Activated CD4-positive, alpha-beta T cell treated with anti-CD3 and anti-CD28 coated beads for 4 hours (primary cell): ENCODE measurements at places on chromosomes 6 and 20.

- DNase-seq = no peak
Measured at GRCh38 chr6:128929869-128930268, 46.9 kb downstream of the LAMA2 start.

DNA sequence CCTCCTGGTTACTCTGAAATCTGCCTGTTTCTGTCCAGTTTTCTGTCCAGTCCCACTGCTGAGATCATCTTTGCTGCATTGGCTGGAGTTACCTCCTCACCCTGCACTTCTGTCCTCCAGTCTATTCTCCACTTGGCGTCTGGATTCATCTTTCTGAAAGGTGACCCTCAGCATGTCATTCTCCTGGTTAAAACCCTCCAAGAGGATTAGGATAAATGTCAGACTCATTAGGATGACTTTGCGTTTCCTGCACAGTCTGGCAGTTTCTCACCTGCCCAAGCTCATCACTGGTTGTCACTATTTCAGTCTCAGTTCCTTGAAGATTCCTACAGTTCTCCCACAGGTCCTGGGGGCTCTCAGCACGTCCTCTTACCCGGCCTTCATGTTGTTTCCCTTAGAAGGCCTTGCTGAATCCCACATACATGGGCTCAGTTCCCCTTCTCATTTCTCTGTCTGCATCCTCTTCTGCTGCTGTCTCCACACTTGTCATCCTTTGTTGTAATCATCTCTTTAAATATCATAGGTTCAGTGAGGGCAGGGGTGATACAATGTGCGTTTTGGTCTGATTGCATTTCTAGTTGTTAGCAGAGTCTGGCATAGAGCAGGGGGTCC, 374.8 kb downstream of the QKI start:
- DNase-seq = no peak

DNA sequence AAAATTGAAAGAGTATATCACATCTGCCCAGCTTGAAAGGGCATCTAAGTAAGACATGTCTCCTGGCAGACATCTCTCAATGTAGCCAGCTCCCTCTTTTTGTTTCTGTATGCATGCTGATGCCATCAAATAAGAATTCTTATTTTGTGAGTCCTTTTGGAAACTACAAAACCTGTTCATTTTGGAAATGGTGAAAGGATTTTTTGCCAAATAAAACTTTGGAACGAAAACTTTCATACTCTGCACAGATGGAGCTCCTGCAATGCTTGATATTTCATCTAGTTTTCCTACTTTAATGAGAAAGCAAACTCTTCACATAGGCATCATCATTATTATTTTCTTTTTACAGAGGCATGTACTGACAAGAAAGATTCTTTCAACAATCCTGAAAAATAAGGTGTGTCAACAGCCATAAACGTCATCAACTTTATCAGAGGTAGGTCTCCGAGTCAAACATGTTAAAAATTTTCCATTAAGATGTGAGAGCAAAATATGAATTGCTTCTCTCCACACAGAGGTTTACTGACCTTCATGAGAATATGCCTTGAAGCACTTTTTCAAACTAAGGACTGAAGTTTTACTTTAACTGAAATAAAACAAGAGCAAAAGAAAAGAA, 26.2 kb upstream of the CMTR1 start:
- DNase-seq = no peak

DNA sequence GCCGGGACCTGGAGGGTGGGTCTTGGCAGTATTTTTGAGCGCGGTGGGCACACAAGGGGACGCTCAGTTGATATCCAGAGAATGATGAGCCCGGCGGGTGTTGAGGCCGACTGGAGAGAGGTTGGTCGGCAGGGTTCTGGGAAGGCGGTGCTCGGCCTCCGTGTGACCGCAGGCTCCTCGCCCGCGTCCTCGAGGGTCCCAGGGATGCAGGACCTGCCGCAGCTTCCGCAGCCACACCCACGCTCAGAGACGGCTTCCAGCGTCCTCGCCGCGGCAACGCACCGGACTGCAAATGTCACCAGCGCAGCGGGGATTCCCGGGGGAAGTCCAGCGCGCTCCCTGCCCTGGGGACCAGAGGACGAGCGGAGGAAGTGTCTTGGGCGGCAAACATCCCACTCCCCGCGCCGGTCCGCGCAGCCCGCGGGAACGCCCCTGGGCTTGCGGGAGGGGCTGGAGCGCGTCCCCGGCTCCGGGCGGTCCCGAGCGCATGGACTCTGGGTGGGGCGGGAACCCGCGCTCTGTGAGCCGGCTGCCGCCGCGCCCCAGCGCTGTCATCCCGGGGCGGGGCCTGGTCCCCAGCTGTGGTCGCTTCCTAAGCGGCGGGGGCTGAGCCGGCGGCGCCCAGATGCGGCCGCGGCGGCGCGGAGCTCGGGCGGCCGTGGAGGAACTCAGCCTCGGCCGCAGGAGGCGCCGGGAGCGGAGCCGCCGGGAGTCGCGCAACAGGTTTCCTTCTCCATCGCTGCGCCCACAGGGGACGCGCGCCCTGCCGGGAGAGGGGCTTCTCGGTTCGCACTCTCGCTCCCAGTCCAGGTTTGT, at the start of gene STX11:
TSS of gene STX11 (plus strand) at position 624 of the 816 bp plus-strand sequence. CDS start 36,111 bp downstream, outside the sequence.
- peak; percentile 73 for DNase-seq

- no peak for DNase-seq
Measured at GRCh38 chr6:156175971-156176421, 601.2 kb upstream of the ARID1B start.

- no peak for DNase-seq
Measured at GRCh38 chr20:37242503-37242902, 19.1 kb downstream of the GHRH start.

DNA sequence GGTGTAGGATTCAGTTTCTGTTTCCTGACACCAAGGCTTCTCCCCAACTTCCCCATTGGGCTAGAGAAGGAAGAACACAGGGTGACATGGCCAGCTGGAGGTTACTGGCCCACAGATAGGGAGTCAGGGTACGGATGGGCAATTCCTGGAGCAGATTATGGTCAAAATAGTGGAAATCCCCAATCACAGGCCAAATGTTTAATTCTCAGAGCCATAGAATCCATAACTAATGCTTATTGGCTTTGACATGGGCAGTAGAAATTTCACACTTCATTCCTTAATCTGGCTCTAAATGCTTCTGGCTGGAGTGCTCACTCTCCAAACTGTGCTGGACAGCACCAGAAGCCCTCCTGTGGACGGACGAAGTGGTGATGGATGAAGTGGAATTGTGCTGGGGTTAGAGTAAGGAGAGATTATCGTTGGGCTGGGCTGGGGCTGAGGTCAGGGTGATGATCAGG, 887 bp downstream of the SIGLEC1 start:
- DNase-seq = no peak

GRCh38 chr6:154508573-154509375, 1.7 kb downstream of the CNKSR3 start:
- DNase-seq = no peak

DNA sequence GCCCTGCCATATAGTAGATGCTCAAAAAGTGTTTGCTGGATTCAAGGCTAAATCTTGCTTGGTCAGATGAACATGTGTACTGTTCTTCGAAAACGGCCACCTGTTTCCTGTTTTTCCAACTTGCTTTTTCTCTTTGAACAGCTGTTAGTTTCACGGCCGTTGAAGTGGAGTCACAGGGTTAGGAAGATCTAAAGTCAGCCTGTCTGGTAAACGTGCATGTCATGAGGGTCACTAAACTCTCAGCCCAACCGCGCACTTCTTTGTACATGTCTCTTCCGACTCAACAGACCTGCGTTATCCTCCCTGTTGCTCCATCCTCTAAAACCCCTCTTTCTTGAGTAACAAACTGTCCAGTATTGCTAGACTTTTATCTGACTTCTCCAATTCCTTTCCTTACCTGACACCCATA, 93.2 kb upstream of the MAN1A1 start:
- DNase-seq = no peak

GRCh38 chr6:1739220-1739619, 129.5 kb downstream of the FOXC1 start:
- no peak for DNase-seq

GRCh38 chr6:33029328-33030184, 20.2 kb upstream of the HLA-DOA start:
- DNase-seq = no peak

- DNase-seq = no peak
Measured at GRCh38 chr6:111260570-111261298, 173.4 kb downstream of the SLC16A10 start.

- peak; percentile 61 for DNase-seq
Measured at GRCh38 chr6:32153564-32154513, at the start of gene PPT2. TSS of gene PPT2 (plus strand) at chr6:32154141. CDS start at chr6:32154595, 454 bp downstream.

DNA sequence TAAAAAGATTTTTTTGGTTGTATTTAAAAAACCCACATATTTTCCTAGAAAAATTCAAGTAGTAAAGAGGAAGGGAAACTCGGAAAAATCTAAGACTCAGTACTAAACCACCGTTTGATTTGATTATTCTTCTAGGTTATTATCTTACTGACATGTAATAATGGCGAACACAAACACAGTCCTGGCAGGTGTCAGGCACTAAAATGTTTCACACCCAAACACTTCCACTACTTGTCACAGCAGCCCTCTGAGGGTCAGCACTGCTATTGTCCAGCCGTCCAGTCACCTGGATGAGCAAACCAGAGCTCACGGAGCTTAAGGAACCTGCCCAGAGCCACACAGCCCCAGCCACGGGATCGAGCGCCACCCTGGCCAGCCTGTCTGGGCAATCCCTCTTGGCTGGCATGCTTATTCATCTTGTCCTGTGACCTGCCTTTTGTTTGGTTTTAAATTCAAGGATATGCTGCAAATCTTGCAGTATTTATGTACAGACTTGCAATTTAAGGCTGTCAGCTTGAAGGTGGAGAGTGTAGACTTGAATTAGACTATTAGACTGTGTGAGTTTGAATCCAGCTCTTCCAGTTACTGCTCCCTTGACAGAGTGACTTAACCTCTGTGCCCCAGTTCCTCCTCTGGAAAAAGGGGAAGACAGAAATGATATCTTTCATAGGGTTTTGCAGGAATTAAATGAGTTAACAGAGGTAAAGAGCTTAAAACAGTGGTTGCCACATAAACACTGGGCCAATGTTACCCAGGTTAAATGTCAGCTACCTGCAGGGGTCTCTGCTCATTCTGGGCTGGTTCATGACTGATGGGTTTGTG, 82.2 kb downstream of the CDYL start:
- no peak for DNase-seq

DNA sequence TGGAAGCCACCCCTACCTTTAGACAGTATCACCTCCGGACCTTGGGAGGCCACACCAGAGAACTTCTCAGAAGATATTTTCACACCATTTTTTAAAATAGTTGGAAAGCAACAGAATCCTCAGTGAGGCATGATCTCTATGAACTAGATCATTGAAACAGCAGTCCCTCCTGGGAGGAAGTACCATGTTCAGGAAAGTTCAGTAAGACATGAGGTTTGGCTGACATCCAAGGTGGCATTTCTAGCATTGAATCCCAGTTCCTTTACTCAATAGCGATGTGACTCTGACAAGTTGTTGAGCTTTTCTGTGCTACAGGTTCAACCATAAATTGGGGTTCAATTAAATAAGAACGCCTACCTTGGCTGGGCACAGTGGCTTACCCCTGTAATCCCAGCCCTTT, 169.0 kb downstream of the TBC1D7 start:
- no peak for DNase-seq

- DNase-seq = no peak
Measured at GRCh38 chr20:57783956-57784837, 74.4 kb upstream of the PMEPA1 start.

- DNase-seq = no peak
Measured at GRCh38 chr20:35369804-35370203, 42.0 kb downstream of the UQCC1 start.

- DNase-seq = no peak
Measured at GRCh38 chr6:40293460-40294185, 293.5 kb downstream of the LRFN2 start.

- DNase-seq = no peak
Measured at GRCh38 chr20:57872816-57873409, 163.1 kb upstream of the PMEPA1 start.

- peak; percentile 46 for DNase-seq
Measured at GRCh38 chr6:33914645-33915044, 110.8 kb upstream of the MLN start.

- DNase-seq = no peak
Measured at GRCh38 chr20:44932916-44933315, 23.1 kb downstream of the PABPC1L start.

DNA sequence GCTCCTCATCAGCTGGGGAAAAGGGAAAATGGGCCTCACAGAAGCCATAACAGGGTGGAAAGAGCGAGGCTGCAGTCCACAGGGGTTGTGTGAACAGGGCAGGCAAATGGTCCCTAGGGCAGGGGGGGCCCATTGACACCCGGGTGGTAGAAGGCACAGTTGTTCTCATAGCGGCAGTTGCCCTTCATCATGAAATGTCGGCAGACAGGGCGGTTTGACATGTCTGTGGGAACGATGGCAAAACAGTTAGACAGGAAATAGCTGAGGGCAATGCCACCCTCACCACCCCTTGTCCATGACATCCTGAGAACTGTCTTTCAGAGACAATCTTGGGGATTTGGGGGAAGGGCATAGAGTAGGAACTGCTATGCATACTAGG, 15.6 kb downstream of the PPP1R10 start:
- no peak for DNase-seq

GRCh38 chr6:154123155-154123956, 84.3 kb downstream of the OPRM1 start:
- no peak for DNase-seq

- no peak for DNase-seq
Measured at GRCh38 chr20:44590980-44591778, 8.8 kb downstream of the PKIG start.

DNA sequence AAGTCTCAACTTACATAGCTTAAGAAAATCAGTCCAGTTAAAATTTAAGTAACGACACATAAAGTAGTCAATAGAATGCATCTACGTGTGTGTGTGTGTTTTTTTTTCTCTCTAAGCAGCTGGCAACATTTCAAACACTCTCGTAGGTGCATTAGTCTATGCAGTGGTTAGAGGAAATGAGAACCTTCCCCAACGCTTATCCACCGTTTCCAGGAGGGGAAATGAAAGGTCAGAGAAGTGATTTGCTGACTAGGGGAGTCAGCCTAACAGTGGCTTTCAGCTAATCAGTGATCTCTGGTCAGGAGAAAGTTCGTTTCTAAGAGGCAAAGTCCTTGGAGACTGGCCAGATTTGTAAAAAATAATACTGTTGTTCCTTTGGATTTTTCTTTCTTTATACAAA, 806.6 kb downstream of the C6orf118 start:
- DNase-seq = no peak
